ENCODE measurements at places on chromosomes 2 and 18.

- DNase-seq, result no peak
Measured at GRCh38 chr2:71715241-71715750, 261.9 kb downstream of the DYSF start.

GRCh38 chr2:197838036-197838435, 33.6 kb downstream of the PLCL1 start:
- no peak for DNase-seq

- no peak for DNase-seq
Measured at GRCh38 chr18:75070235-75070624, 138.7 kb downstream of the PTGR3 start.

- DNase-seq, result no peak
Measured at GRCh38 chr2:12669036-12669435, 47.7 kb upstream of the TRIB2 start.

DNA sequence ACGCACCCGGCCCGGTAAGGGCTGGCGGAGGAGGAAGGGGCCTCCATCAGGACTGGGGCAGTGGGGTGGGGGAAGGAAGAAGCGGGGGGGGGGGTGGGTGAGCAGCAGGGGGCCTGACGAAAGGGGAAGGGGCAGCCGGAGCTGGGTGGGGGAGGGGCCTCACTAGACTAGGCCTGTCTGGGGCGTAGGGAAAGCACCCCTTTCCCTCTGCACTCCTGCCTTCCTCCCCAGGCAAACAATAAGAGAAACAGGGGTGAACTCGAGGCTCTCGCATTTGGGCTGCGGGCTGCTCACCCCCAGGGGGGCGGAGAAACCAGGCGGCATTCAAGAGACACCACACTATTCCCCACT, 82.7 kb upstream of the POMC start:
- DNase-seq, result no peak

- DNase-seq, result no peak
Measured at GRCh38 chr18:50744253-50744652, 75.6 kb downstream of the MRO start.

- no peak for DNase-seq
Measured at GRCh38 chr2:72134408-72134996, 13.2 kb downstream of the CYP26B1 start.

GRCh38 chr2:205022841-205023240, 477.6 kb downstream of the PARD3B start:
- DNase-seq, result no peak

- no peak for DNase-seq
Measured at GRCh38 chr18:53387581-53387980, 836.9 kb downstream of the MBD2 start.

DNA sequence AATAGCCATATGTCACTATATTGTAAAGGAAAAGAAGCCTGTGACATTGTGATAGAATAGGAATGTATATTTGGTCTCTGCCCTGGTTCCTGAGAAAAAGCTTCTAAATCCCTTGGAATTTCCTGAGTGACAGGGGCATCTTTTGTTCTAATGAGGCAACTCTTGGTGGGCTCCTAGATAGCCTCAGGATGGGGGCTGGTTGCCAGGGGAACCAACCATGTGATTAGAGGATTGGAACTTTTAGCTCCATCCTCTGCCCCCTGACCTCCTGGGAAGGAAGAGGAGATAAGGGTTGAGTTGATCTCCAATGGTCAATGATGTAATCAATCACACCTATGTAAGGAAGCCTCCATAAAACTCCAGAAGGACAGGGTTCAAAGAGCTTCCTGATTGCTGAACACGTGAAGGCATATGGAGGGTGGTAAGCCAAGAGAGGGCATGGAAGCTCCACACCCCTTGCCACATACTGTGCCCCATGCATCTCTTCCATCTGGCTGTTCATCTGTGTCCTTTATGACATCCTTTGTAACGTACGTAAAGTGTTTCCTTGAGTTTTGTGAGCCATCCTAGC, 2.9 kb upstream of the ME2 start:
- no peak for DNase-seq

DNA sequence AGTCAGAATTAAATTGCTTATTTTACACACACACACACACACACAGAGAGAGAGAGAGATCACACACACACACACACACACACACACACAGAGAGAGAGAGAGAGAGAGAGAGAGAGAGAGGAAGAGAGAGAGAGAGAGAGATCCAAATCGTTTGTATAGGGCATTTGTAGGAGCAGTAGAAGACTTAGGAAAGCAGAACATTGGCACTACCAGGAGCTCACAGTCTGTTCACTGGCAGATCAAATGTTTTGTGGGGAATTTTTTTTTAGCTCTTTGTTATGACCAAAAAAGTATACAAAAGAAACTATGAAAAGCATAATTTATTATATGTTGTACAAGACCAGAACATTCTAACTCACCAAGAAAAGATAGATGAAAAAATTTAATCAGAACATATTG, 81.8 kb downstream of the MBD5 start:
- DNase-seq, result no peak
